ENCODE measurements at places on chromosomes 1 and 21.

DNA sequence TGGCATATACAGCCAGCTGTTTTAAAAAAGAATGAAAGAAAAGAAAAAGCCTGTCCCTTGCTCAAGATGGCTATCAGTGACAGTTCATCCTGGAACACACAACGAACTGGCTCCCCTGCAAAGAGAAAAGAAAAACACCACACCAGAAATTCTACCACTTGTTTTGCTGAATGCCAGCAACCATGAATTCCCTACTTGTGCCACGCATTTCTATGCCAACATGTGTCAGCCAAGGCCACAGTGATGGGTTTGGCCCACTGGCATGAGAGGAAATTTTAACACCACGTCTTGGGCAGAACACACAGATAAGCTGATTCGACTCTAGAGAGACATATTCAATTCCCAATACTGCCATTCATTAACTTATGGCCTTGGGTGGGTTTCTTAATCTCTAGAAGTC lies 64.0 kb downstream of the CAPZB start:
- no peak for DNase-seq

DNA sequence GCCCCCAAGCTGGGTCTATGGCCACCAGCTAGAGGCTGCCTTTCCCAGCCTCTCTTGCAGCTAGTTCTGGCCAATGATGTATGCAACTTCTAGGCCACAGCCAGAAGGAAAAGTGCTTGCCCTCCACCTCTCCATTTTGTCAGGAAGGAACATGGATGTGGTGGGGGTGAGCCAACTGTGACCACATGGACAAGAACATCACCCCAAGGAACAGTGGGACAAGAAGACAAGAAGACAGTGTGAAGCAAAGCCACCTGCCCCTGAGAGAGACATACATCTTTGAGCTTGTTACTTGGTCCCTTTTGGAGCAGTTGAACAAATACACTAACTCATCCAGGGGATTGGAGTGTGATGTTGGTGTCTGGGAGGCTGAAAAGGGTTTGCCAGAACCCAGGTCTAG lies 105.8 kb upstream of the EDN2 start:
- DNase-seq, result no peak

DNA sequence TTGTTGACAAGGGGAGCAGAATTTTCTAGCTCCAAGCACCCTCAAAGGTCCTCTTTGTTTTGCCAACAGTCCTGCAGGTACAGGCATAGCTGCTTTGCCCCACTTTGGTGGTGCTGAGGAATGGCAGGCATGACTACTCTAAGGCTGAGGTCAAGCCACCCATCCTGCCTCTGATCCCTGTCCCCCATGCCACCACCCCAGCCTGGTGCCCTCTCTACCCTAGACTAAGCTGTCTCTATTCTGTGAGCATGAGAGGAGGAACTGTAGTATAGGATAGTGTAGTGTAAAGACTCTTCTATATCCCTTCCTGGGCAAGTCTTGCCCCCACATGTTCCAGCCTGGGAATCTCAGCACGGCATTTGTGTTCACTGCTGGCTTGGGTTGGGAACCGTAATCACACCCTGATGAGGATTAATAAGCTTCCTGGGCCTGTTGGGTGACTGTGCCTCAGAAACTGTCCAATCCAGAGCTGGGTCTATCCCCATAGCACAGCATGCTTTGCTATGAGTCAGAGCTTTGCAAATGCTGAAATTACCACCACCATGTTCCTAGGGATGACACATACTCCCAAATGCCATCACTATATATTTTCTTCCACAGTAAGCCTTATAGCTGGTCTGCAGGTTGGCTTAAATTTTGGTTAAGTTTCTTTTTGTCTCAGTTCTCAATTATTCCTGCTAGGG lies 105.7 kb upstream of the PPP2R5A start:
- DNase-seq, result no peak

- no peak for DNase-seq
These were observed 184.9 kb downstream of the SLC35F3 start for GRCh38 chr1:234089396-234089795.

DNA sequence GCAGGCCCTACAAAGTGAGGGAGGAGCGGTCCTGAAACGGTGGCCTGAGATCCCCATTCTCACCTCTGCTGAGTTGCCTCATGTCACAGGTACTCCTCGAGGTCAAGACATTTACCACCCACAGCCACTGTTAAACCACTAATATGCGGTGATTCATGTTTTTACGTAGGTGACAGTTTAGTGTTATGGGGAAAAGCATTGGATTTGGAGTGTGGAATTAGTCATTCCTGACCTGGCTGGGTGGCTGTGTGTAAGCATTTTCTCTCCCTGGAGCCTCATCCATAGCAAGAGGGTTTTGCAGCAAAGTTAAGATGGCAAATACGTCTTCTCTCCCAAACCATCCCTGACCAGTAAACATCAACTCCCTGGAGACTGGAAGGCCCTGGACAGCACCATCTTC lies 57.8 kb upstream of the KCNJ6 start:
- no peak for DNase-seq

- DNase-seq, result no peak
These were observed 38.9 kb upstream of the ZBTB18 start for GRCh38 chr1:244012202-244012601.

GRCh38 chr1:29256979-29257804 lies 20.9 kb downstream of the PTPRU start:
- no peak for DNase-seq

DNA sequence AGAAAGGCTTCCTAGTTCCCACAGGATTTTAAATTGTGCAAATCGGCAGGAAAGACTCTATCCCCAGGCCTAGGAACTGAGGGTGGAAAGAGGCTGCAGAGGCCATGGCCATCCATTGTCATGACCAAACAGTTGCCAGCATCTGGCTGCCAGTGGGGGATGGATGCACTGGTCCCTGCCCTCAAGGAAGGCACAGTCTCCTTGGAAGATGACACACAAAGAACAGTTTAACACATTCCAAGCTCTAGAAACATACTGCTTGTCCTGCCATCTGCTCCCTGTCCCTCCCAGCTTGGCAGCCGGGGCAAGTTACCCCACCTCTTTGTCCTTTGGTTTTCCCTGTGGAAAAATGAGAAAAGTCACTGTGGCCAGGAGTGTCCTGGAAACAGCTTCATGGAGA lies 83.2 kb downstream of the BCAR3 start:
- DNase-seq, result no peak

- no peak for DNase-seq
These were observed 10.1 kb downstream of the HECTD3 start for GRCh38 chr1:45001011-45001481.

Data from activated T-helper 2 cell treated with anti-CD3 and anti-CD28 coated beads, Interferon-gamma antibody, Interleukin-2, Interleukin-4, amounts not matched to agents 10 μg/mL and 5 μg/mL and 100 μg/mL, durations not matched to agents 14 hours and 24 hours and 36 hours (primary cell).